ENCODE measurements at places on chromosomes 13 and 19.

DNA sequence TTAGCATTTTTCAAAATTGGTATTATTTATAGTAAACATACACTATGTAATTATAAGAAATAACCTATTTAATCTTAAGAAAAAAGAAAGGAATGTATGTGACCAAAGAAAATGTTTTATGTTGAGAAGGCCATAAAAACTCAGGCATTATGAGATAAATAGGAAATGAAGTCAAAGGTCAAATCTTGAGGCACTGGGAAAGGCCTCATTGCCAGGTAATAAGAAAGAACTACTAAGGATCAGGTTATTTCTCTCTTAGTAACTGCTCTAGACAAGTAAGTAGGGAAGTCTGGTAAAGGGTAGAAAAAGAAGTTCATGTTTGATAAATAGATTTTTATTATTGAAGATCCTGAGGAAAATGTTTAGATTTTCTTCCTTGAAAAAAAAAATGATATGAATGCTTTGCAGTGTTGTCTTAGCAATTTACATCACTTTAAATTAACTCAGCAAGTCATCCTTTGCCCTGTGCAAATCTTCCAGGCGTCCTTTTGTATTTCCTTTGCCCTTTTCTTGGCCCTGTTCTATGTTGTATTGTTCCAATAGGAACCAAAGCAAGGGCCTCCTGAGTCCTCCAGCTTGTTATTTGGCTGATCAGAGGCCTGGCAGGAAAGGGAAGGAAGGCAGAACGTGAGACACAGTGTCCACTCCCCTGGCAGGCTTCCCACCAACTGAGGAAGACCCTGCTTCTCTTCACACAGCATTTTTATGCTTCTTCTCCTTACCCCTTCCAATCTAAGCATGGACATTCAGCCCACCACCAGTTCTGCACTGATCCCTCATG, 260.4 kb upstream of the MIR17HG start:
- DNase-seq = no peak

DNA sequence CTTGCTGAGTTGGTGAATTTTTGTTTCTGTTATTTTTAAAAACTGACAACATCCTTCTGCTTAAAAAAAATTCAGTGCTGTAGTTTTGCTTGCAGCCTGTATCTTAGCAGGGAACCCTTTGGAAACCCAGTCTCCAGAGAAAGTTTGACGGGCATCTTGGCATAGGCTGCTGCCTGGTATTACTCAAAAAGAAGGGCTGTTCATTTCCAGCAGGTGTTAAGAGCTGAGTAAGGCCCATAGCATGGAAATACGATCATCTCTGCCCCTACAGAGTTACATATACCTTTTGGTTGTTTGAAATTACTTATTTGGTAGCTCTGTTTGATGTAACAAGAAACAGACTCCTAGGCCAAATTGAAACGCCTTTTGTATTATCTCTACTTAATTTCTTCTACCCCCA, 41.5 kb downstream of the URI1 start:
- DNase-seq = no peak

DNA sequence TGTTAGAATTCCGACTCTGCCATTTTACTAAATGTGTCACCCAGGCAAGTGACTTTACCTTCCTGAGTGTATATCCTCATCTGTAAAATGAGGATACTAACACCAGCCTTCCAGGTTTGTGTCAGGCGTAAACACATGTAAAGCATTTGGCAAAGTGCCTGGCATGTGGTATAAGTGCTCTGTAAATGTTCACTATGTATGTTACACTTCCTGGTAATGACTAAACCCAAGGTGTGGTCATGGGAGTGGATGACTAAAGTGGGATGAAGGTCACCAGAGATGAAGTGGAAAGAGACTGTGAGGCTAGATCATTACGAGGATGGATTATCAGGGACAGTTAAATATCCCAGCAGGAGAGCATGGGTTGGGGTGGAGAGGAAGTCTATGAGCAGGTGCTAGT, 25.6 kb downstream of the DEDD2 start:
- DNase-seq = no peak

GRCh38 chr13:48233046-48233888, at the start of gene ITM2B:
ITM2B (plus strand) TSS chr13:48233206; CDS start chr13:48233361, 155 bp downstream.
- peak; percentile 88 for DNase-seq

GRCh38 chr13:41515491-41516139, 58.3 kb downstream of the RGCC start:
- no peak for DNase-seq

GRCh38 chr13:21326155-21327031, 132.7 kb downstream of the ZDHHC20 start:
- DNase-seq = peak; percentile 52

DNA sequence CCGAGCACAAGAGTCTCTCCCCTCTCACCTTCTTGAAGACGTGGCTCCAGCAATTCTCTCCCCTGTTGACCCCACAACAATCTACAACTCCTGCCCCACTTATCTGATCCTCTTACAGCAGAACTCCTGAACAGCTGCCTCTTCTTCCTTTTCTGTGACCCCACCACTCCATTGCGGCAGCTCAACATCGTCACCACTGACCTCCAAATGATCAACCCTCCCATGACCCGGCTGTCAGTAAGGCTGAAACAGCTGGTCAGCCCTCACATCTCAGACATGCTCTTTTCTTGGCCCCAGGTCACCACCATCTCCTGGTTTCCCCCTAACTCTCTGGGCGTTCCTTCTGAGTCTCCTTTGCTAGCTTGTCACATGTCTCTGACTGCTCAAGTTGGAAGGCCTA, 1.8 kb downstream of the EXOSC5 start:
- no peak for DNase-seq

- DNase-seq = no peak
Observed at GRCh38 chr13:25844559-25845434, 207.0 kb downstream of the SHISA2 start.

DNA sequence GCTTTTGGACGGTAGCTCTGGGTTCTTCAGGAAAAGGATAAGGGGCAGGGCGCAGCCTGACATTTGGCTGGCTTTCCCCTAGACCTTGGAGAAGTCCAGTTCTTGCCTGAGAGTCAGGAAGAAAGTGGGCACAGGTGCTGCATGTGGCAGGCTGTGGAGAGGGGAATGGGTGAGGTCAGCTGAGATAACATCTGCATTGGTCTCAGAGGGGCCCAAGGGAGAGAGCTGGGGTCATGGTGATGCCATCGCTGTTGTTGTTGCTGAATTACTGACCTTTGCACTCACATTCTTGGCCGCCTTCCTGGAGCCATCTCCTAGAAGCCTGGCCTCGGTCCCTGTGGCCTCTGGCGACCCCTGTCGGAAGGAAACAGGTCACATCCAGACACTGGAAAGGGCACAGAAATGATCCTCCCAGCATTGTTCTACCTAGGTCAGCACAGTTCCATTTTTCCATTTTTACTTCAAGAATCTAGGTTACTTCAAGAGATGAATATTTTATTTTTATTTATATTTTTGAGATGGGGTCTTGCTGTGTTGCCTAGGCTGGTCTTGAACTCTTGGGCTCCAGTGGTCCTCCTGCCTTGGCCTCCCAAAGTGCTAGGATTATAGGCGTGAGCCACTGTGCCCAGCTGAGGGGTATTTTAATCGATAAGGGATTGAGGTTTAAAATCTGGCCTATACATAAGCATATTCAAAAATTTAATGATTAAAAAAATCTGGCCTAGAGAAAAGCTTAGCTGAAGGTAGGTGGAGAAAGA, 6.5 kb upstream of the LIPE start:
- DNase-seq = peak; percentile 81

DNA sequence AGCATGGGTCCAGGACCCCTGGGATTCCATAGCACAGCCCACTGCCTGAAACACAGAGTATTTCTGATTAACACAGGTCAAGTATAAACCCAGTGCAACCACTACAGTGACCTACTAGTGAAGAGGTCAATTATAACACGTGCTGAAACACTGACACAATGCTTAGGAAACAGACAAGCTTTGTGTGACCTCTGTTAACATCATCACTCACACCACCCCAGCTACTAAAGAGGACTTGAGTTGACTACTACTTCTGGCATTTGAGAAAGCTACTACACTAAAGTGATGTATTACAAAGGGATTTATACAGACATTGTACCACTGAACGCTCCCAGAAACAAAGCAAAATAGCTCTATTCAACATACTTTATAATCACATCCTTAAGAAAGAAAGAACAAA, 1935.9 kb upstream of the PCDH20 start:
- no peak for DNase-seq

DNA sequence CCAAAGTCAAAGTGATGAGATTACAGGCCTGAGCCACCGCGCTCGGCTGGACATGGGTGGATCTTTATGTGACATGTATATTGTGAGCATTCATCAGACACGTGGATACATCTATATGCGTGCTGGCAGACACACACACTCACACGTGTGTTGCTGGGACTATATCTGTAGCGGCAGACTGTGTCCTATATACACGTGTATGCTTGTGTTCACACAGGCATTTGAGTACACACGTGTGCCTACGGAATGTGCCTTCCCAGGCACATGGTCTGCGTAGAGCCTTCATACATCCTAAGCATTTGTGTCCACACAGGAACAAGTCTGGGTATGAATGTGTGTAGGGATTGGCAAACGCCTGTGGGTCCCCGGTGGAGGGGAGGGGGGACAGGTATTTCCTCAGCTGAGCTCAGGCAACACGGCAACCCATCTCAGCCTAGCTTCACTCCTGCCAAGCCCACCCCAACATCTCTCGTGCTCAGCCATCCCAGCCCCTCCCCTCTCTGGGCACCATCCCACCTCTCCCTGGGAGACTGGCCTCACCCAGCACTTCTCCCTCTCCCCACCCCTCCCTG, 2.6 kb downstream of the UNC13A start:
- DNase-seq = no peak

DNA sequence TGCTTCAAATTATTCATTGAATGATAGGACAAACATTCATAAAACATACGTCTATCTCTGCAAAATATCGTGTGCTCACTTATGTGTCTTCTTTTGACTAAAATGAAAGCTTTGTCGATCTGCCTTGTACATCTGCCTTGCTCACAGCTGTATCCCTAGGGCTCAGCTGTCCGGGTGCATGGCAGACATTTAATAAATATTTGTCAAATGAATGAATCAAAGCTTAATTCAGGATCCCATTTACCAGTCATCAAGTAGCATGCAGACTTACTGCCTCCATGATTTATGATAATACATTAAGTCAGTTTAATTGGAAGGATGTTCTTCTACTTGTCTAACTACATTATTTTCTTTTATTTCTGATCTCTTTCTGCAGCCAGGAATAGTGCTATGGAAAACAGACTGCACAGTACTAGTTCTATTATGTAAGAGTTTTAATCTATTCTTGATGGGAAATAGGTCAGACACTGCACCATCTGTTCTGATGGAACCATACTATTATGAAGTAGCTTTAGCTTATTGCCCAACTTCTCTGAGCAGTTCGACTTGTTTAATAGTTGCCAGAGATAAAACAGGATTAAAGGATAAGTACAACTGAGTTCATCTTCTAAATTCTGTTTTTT, 13.2 kb downstream of the SLC46A3 start:
- peak; percentile 61 for DNase-seq

GRCh38 chr13:88248393-88248792, 577.2 kb downstream of the SLITRK5 start:
- no peak for DNase-seq

- peak; percentile 4 for DNase-seq
Observed at GRCh38 chr13:89061821-89062220, 1390.7 kb downstream of the SLITRK5 start.

DNA sequence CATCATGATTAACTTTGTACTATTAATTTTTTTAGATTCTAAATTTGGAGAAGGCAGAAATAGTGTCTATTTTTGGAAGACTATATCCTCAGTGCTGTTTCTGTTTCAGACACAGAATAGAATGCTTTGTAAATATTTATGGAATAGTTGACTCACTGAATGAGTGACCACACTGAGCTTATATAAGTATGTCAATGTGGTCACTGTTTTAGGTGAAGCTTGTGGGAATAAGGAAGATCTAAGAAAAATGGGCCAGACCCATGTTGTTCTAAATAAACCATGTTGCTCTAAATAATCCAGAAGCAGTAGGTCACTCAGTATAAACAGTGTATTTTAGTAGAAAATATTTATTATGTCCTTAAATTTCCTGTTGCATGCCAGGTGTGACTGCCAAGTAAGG, 45.5 kb upstream of the DACH1 start:
- no peak for DNase-seq

GRCh38 chr19:40103600-40103999, 12.9 kb upstream of the ZNF780A start:
- DNase-seq = no peak

GRCh38 chr13:99144306-99144705, 56.3 kb upstream of the UBAC2 start:
- DNase-seq = no peak

GRCh38 chr19:14072535-14073260, at the start of gene MISP3:
MISP3 (plus strand) TSS chr19:14072786; CDS start chr19:14073310, 524 bp downstream.
- DNase-seq = no peak

GRCh38 chr13:85887406-85887805, 88.2 kb upstream of the SLITRK6 start:
- no peak for DNase-seq

DNA sequence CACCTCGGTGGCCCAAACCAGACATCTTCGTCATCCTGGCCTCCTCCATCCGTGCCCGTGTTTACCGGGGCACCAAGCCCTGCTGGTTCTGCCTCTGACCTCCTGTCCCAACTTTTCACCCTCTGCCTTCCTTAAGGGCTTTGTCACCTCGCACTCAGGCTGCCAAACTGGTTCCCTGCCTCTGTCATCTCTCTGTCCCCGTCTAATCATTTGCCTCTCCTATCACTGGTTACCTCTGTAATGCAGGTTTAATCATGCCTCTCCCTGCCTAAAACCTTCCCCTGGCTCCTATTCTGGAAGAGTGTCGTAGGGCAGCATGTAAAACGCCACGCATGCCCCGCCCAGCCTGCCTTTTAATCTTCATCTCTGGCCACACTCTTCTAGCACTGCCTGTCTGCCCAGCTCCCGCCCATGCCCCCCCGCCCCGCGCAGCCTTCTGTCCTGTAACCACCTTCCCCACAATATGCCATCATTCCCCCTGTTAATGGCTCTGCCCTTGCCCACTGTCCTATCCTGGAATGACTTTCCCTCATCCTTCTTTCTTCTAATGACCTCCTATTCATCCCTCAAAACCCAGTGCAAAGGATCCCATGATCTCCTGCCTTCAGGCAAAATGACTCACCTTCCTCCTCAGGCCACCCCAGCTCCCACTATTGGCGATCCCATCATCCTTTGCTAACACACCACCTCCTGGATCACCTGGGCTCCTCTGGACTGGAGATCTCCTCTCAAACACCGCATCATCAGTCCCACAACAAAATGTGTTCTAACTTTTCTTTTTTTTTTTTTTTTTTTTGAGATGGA, 66.7 kb downstream of the PEX11G start:
- no peak for DNase-seq

GRCh38 chr19:15584541-15585115, 30.4 kb upstream of the CYP4F8 start:
- peak; percentile 74 for DNase-seq

- DNase-seq = no peak
Observed at GRCh38 chr13:98986226-98986846, 8.5 kb upstream of the DOCK9 start.

GRCh38 chr13:64471916-64472315, 2758.2 kb downstream of the PCDH9 start:
- no peak for DNase-seq

- no peak for DNase-seq
Observed at GRCh38 chr19:5137571-5138124, 168.7 kb downstream of the KDM4B start.

GRCh38 chr13:109422161-109422560, 364.2 kb downstream of the IRS2 start:
- DNase-seq = peak; percentile 52

All from Ammon's horn (tissue), 1 donor.